ENCODE measurements at places on chromosomes 5 and 9.

DNA sequence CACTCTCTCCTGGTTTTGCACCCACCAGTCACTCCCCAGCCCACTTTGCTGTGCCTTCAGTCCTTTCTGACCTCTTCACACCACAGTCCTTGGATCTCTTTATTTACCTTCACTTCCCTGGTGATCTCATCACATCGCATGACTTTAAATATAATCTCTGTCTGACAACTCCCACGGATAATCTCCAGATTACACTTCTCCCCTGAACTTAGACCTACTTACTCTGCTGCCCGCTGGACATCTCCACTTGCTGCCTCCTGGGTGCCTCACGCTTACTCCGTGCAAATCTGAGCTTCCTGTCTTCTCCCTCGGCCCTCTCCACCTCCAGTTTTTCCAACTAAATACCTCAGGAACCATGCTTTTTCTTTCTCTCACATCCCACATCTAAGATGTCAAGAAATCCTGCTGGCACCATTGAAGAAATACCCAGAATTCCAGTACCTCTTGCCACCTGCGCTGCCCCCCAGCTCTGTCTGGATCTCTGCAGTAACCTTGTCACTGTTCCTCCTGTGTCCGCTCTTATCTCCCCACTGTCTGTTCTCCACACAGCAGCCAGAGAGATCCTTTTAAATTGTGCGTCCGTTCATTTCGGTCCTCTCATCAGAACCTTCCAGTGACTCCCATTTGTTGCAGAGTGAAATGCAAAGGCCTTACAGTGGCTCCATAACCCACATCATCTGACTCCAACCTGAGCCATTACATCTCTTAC lies 9.3 kb downstream of the SFXN1 start:
- no peak for DNase-seq

- DNase-seq = no peak
Measured at GRCh38 chr5:165477546-165477945, 1972.1 kb downstream of the MAT2B start.

DNA sequence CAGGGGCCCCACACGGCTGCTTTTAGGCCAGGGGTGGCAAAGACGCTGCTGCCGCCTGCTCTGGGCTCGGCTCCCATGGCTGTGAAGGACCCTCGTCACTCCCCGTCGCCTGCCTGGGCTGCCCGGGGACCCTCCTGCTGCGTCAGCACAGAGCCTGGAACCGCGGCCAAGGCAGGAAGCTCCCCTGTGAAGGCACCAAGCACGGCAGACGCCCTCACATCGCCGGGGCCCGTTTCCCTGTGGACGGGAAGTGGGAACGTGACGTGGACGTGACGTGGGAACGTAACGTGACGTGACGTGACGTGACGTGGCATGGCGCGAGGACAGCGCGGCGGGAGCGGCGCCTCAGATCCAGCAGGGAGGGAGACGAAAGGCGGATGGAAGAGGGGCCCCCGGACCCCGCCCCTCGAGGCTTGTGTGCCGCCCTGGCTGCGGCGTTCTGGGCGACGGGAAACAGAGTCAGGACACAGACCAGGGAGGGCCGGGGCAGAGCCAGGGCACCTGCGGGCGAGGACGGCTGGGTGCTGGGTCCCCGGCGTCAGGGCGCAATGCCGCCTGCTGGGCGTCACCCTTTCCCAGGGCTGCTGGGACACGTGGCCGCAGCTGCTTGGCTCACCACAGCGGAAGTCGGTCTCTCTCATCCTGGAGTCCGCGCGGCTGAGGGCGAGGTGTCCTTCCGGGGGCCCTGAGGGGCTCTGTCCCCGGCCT lies 53.1 kb downstream of the MRPL36 start:
- no peak for DNase-seq

DNA sequence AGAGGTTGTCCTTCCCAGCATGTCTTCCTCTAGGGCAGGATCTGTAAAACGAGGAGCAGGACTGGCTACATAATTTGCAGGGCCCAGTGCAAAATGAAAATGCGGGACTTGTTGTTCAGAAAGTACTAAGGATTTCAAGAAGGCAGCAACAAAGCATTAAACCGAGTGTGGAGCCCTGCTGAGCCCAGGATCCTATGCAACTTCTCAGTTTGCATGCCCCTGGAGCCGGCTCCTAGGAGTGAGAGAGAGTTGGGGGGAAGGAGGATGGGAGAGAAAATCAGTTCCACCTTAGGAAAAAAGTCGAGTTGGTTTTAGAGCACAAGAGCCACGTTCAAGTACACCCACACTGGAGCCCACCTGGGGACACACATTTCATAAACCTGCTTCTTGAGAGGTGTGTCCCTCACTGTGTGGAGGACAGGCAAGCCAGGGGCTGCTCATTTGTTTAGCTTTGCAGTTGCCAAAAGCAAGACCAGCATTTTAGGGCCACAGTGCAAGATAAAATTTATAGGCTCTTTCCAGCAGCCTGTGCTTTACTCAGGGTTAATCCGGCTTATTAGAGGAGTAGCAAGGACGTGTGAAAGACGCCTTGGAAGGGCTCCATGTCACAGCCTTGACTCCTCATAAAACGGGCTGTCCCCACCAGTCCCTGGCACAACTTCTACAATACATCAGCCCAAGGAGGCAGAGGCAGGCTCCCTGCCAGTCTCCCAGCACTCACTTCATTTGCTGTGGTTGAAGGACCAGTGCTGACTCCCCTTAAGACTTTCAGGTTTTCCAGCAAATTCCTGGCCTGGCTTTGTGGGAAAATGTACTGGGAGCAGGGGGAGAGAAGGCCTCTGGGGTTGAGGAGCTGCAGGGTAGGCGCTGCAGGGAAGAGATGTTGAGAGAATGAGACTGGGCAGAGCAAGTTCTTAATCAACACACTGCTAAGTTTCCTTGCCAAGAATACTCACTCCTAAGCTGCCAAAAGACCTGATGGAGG lies 159.7 kb upstream of the SEMA6A start:
- DNase-seq = no peak

DNA sequence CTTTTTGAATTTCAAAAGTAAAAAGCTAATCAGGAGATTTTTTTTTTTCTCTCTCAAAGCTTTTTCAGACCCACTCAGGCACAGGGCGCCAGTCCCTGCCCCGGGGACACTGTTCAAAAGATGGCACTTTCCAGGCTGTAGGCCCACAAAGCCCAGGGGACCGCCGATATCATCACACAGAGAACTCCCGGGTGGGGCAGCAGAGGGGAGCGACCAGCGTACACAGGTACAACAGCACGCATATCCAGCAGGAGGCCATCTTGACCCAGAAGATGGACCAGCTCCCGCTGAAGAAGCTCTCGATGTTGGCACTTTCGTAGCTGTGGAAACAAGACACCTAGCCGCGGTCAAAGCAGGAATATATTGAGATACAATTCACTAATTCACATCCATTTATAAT lies 108.3 kb downstream of the THBS4 start:
- no peak for DNase-seq

- DNase-seq = no peak
Measured at GRCh38 chr9:126673689-126674364, 60.1 kb downstream of the LMX1B start.

GRCh38 chr5:107698286-107698685 lies 27.5 kb upstream of the EFNA5 start:
- no peak for DNase-seq

GRCh38 chr9:17825265-17825659 lies 246.4 kb downstream of the SH3GL2 start:
- DNase-seq = no peak

- no peak for DNase-seq
Measured at GRCh38 chr9:88757406-88758010, 222.5 kb downstream of the NXNL2 start.

DNA sequence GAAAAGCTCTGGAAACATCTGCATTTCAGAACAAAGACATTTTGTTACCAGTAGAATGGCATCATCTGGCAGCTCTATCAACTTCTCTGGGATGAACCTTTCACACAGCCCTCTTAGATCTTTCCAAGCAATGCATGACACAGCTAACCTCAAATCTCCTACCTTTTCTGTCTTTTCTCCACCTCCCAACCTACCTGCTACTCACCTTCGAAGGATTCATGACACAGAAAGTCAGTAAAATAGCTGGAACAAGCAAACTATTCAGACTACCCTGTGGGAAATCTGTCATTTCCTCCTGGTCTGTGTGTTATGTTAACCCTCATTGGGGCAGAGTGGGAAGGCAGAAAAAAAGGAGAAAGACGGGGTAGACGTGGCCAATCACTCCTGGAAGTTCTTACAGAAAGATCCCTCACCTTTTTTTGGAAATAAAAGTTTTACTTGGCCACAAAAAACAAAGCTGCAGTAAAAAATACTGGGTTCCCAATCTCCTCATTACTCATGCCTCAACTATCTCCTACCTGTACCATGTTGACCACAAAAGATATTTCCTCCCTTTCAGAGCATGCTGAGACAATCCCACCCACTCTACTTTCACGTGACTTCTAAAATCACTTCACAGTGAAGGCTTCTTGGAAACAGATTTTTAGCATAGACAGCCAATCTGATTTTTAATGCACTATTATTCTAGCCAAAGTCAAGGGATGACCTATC lies 362.1 kb upstream of the RFX3 start:
- no peak for DNase-seq

- no peak for DNase-seq
Measured at GRCh38 chr5:124858612-124859011, 112.2 kb upstream of the ZNF608 start.

Data from NCI-H2081 treated with DMSO at 0.1 percent for 48 hours (cell line).